ENCODE measurements at places on chromosomes 6 and 20. TPM values are rescaled to one million over a fixed set of nuclear protein-coding genes. Genes with fewer than 3 reads are reported as not detected.

- no peak for DNase-seq
These were observed 56.0 kb upstream of the SLC22A23 start for GRCh38 chr6:3512832-3513231.

GRCh38 chr6:165762876-165763275, 99.8 kb upstream of the PDE10A start:
- DNase-seq = no peak

- DNase-seq = no peak
These were observed 521.6 kb upstream of the ZNF337 start for GRCh38 chr20:26218301-26218700.

- no peak for DNase-seq
These were observed 17.2 kb downstream of the SLC2A12 start for GRCh38 chr6:134034961-134035822.

DNA sequence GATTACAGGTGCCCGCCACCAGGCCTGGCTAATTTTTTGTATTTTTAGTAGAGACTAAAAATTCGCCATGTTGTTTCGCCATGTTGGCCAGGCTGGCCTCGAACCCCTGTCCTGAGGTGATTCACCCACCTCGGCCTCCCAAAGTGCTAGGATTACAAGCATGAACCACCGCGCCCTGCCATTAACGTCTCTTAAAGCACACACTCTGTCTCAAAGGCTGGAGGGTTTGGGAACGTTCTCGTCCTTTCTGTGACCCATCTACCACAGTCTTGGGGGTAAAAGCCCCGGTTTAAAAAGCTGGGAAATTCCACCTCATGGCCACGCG, 57.8 kb upstream of the ARID1B start:
- no peak for DNase-seq

RCAN2 gene
- total RNA-seq = 6.7 TPM

DNA sequence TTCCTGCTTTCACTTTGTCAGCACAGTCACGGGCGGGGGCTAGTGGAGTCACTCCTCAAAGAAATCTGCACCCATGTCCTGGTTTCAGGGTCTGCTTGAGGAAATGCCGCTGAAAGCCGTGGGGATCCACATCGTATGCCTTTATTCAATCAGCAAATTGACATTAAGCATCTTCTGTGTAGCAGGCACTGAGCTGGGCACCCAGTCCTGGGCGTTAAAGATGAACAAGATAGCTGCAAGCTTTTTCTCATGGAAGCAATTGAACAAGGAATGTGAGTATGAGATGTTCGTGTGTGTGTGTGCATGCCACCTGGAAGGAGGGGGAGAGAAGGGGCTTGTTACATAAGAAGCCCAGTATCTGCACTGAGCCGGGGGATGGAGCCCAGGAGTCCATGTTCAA, 243.9 kb downstream of the SMOC2 start:
- no peak for DNase-seq

PACRG gene
- total RNA-seq = 6.9 TPM

TMEM74B gene
- total RNA-seq = 0.75 TPM

TCP11 gene
- not detected for total RNA-seq

DNA sequence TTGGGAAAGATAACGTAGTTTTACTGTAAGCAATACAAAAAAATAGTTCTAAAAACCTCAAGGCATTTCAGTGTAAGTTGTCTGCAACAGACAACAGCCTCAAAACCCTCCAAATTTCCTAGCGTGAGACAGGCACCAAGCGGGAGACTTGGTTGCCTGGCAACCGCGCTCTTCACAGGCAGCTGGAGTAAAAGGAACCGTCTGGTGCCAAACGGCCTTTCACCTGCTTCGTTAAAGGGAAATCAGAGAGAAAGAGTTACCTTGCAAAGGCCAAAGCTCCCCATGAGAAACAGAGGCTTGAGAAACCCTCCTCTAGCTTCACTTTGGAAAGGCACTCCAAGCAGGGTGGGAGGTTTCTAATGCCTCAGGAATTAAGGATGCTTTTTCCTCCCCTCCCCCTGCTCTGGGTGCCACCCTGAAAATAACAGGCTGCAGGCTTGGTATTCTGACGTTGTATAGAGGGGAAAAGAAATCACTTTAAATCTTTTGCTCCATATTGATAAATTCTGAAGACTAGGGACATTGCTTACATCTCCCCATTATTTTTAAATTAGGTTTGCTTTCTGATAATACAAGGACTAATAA, 129.7 kb upstream of the UFL1 start:
- DNase-seq = peak; percentile 52

GTSF1L gene
- total RNA-seq = not detected

DNA sequence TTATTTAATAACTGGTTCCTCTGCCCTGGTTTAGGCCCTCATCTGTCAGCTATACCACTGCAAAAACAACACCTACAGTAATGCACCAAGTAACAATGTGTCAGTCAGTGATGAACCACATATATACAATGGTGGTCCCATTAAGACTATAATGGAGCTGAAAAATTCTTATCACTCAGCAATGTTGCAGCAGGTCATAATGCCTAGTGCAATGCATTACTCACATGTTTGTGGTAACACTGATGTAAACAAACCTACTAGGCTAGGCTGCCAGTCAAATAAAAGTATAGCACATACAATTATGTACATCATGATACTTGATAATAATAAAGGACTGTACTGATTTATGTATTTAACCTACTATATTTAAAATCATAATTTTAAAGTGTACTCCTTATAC, 31.3 kb downstream of the RARS2 start:
- DNase-seq = no peak

DNA sequence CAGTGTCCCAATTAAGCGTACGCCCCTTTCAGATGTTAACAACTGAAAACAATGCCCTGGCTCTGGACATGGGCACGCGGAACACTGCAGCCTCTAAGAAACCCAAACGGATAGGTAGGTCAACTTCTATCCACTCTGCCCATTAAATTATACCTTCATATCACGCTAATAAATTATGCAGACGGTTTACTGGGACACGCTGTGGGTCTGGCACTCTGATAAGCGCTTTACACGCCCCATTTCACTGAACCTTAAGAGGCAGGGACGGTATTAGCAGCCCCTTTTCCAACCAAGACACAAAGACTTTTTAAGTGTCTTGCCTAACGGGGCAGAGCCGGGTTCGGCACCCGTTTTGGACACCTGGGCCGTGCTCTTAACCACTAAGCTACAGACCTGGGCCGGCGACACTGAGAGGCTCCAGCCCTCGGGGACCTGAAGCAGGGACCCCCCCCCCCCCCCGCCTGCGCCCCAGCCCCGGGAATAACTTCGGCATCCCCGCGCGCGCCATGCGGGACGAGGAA, 744 bp downstream of the STAU1 start:
- DNase-seq = peak; percentile 45

DNA sequence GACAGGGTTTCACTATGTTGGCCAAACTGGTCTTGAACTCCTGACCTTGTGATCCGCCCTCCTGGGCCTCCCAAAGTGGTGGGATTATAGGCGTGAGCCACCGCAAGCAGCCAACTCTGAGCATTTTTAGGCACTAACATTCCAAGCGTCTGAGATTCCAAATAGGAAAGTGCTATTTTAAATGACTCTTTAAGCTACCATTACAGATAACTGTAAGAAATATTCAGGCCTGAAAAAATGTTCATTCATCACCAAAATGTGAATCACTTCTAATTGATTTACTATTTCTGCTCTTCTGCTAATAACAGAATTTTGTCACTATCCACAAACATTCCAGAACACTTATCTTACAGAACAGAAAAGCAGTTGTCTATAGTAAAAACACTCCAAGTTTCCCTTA, 106.5 kb downstream of the BACH2 start:
- no peak for DNase-seq

SMIM13 gene
- 3.1 TPM for total RNA-seq

DNA sequence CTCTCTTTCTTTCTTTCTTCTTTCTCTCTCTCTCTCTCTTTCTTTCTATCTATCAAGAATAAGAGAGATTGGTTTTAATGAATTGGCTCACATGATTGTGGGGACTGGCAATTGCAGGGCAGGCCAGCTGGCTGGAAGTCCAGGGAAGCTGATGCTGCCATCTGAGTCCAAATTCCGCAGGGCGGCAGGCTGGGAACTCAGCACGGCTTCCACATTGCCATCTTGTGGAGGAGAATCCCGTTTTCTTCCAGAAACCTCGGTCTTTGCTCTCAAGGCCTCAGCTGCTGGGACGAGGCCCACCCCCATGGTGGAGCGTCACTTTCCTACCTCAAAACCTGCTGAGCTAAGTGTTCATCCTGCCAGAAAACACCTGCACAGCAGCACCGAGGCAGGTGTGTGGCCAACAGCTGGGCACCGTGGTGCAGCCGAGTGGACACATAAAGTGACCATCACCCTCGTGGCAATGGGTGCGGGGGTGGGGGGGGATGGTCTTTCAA, 58.8 kb upstream of the SLCO4A1 start:
- no peak for DNase-seq

DNA sequence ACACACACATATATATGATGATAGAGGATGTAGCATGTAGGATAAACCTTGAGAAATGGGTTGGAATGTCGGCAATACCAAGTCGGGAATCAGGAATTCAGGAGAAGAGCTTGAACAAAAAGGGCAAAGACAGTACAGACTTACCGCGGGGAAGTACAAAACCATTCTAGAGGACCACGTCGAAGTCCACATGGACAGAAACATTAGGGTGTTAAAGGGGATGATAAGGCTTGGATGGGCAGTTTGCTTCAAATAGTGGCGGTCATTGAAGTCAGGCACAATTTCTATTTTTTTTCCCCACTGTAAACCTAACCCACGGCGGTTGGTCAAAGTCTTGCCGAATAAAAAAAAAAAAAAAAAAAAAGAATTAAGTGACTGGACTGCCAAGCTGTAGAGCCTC, 766 bp upstream of the NUS1 start:
- no peak for DNase-seq

DNA sequence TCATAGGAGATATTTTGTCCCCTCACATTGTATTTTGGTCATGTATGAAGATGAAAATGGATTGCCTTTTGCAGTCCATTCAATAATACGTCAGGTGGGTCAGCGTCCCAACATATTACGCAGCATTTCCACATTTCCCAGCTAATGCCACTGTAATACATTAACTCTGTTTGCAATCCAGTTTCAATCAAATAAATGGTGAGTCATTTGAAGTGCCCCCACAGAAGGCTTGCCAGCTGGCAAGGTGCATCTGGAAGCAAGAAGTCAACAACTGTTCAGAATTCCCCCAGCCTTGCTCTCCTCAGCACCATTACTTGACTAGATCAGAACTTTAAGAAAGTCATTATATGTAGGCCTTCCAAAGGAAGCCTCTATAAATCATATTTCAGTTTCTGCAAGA, 50.4 kb downstream of the PHACTR1 start:
- DNase-seq = no peak

SGK2 gene
- total RNA-seq = 13.8 TPM

DNA sequence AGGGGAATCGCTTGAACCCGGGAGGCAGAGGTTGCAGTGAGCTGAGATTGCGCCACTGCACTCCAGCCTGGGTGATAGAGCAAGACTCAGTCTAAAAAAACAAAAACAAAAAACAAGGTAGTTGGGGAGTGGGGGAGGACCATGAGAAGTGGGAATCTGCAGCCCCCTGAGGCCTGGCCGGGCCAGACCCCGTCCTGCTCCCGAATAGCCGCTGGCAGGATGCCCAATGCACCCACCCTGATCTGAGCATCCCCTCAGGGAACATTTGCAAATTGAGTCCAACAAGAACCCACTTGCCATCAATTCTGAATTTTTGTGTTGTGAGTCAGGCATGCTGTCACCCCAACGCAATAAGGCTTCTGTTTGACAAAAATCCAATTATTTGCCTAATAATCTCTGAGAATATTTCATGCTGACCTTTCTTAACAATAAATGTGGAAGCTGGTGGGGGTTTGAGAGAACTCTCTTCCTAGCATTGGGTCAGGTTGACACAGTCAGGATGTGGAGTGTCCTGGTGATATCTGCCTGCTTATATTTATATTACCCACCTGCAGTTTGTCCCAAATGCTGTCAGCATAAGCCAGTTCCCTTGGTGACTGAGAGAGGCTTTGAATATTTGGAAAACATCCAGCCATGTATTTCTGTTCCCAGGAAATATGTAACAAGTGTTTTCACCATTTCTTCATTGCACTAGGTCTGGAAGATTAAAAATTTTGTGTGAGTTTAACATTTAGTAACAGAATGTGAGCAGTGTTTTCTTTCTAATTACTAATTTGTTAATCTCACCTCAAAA, 28.4 kb upstream of the FRMD1 start:
- no peak for DNase-seq

CHRNA4 gene
- total RNA-seq = not detected

DNA sequence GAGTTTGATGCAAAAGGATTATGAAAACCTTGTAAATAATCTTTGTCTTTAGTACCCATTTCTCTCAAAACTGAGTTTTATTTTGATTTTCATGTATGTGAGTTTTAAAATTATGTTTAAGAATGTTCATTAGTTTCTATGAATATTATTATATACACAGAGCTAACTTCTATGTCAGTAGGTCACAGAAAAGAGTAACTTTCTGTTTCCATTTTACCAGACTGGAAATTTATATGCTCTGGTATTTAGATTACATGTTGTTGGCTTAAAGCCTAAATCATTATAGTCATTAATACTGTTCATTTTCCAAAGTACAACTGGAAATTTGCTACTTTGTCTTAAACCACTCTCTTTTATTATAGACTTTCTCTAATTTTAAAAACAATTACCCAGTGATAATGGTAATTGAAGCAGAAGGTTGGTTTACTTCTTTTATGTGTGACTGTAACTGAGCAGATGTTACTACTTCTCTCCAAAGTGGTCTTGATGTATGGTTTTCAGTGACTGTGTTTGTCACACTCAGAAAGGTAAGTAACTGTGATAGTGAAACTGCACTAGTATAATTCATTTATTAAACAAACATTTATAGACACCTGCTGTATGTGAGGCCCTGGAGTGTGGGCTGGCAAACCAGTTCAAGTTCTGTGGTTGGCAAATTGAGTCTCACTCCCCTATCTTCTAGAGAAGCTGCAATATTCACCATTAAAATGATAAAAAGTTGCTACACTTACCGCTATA, 13.2 kb downstream of the CRYBG1 start:
- no peak for DNase-seq

DNA sequence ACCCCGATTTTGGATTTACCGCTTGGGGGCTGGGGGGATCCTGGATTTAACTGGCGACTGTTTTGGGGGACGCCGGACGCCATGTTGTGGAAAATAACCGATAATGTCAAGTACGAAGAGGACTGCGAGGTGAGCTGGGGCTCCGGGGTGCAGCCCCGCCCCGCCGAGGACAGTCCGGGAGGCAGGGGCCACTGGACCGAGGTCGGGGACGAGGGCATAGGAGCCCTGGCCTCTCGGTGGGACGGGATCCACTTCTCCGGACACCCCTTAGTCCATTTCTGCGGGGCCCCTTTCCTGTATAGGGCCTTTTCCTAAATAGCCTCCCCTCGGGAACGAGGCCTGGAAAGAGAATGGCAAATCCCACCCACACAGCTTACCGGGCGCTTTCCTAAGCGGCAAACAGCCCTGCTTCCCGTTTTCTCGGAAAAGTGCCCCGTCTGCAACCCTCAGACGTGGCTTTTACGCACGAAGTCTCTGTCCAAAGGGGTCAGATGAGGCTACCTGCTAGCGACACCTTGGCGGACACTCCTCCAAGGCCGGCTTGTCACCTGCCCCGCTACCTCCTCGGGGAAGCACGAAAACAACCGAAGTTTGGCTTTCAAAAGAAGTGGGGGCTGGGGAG, 469 bp downstream of the TFAP2C start:
- DNase-seq = no peak

GRCh38 chr6:73391675-73392074, 3.0 kb upstream of the DDX43 start:
- no peak for DNase-seq
